Neural progenitor cell (in vitro differentiated cells): ENCODE measurements at places on chromosomes 1 and 21. TPM values are rescaled to one million over a fixed set of nuclear protein-coding genes. Genes with fewer than 3 reads are reported as not detected.
A peak's percentile ranks its signal among the peaks of the same experiment; 100 is the strongest.

Gene GFI1
- 0.12 TPM in 1 of 2 replicates, not detected in the other for total RNA-seq

Gene RHD
- total RNA-seq = not detected in 2 replicates

Gene CYP4Z1
- not detected in 2 replicates for total RNA-seq

GRCh38 chr1:22420455-22421053, 31.1 kb upstream of the ZBTB40 start:
- DNase-seq = peak; percentile 89

DNA sequence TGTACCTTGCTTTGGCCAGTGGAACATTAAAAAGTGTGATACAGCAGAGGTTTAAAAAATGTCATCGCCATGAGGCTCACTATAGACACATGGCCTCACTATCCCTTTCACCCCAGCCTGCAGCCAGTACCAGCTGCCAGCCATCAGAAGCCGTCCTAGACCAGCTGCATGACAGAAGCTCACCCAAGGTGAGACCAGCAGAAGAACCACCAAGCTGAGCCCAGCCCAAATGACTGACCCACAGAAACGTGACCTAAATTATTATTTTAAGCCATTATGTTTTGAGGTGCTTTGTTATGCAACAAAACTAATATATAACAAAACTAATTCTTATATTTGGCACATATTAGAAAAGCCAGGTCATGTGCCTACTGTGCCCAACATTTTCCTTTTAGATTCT, 91.1 kb downstream of the KCNN3 start:
- DNase-seq = no peak

- DNase-seq = no peak
Measured at GRCh38 chr1:232059726-232060374, 433.3 kb downstream of the DISC1 start.

- DNase-seq = no peak
Measured at GRCh38 chr1:34976384-34977209, 8.6 kb downstream of the TMEM35B start.

DNA sequence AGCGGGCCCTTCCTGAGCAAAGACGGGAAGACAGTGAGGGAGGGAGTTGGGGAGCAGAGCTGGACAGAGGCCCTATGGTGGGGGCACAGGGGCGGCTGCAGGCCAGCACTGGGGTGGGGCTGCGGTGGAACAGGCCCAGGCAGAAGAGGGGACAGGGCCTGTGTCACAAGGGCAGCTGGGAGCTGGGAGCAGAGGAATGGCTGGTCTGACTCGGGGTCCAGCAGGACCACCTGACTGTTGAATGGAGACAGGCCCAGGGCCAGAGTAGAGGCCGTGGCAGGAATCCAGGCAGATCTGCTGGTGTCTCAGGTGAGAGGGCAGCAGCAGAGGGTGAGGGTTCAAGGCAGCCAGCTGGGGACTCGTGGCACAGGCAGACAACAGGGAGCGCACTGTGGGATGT, 25.3 kb downstream of the CTNNBIP1 start:
- no peak for DNase-seq

DNA sequence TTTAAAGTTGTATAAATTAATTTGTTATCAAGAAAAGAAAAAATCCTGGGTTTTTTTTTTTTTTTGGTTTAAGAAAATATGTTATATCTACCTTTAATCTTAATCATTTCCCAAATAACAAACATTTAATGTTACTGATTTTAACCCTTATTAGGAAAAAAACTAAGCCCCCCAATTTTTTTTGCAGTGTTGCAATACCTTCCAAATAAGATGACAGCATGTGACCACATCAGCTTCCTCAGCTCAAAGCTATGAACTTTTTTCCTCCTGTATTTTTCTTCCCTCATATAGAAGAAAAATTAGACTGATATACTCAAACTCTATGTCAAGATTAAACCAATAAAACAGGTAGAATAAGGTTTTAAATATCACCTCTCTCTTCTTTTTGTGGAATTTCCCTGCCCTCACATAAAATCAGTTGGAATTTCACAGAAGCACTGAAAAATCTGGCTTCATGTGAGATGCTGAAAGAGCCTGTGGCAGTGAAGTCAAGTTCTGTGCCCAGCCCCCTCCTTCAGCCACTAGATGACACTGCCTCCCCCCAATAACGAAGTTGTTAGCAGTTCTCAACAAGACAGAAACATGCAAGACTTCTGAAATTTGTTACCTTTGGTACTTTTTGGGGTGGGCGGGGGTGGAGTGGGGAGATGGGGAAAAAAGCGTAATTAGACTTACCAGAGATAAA, 9.6 kb upstream of the SMYD2 start:
- no peak for DNase-seq
